ENCODE measurements at places on chromosomes 5 and 9.

DNA sequence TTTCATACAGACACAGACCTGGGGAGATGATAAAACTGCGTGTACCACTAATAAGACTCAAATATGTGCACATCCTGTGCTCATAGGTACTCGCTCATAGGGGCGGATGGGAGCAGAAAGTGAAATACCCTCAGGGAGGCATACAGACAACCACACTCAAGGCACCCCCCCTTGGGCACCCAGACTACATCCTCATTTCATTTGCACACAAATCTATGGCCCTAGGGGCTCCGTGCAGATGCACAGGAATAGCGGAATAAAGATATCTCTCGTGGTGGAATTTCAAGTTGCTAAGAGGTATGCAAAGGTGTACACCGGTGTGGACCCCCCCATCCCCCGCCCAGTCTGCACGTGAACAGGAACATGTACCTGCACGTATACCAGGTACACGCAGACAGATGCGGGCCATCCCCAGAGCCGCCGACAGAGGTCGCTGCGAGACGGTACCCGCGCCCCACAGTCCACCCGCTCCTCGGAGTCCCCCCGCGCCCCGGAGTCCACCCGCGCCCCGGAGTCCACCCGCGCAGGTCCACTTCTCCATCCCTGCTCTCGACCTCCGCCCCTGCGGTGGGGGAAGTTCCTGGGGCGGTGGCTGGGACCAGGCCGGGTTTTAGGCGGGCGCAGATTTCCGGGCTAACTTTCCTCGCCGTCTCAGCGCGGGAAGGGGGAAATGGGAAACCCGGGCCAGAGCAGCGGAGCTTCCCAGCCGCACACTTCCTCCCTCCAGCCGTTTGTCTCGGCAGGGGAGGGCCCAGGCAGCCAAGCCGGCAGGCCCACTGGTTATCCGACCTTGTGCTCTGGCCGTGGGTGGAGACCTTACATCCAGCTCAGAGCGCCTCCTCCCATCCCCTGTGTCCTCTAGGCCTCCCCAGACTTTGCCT is 1.0 kb upstream of the IL12B start:
- peak; percentile 73 for DNase-seq

DNA sequence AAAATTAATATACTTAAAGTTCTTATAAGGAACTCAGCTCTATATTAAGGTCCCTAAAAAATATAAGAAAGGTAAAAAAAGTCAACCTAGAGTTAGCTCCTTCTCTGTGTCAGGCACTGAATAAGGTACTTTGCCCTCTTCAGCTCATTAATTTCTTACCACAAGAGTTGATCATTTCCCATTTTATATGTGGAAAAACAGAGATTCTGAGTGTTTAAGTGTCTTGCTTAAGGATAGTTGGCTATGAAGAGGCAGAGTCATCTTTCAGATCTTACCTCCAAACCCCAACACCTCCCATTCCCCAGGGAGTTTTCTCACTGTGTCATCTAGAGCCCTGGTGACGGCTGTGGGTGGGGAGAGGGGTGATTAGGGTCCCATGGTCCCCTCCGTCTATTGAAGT is 40.6 kb downstream of the INSYN2B start:
- no peak for DNase-seq

DNA sequence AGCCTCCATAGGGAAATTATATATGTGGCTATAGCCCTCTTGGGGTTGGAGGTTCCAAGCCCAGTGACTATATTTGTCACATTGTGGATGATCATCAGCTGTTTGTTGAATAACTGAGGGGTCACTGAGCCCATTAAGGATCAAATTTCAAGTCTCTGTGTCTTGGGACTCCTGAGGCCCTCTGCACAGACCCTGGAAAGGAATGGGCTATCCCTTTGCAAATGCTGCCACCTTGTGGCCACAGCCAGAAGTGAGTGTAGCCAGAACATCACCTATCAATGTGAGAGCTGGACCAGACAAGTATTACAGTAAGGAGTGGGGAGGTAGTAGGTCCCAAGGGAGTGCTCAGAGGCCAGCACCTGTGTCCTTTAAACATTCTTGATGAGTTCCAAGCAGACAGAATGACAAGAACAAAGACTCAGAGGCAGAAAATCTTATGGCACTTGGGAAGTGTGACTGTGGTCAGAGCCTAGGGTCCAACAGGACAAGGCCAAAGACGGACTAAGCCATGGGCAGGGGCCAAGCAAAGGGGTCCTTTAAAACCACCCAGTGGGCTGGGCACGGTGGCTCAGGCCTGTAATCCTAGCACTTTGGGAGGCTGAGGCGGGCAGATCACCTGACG is 8.2 kb downstream of the RPP25L start:
- DNase-seq = peak; percentile 62

GRCh38 chr5:135492319-135492626 is 40.1 kb upstream of the TIFAB start:
- DNase-seq = no peak

DNA sequence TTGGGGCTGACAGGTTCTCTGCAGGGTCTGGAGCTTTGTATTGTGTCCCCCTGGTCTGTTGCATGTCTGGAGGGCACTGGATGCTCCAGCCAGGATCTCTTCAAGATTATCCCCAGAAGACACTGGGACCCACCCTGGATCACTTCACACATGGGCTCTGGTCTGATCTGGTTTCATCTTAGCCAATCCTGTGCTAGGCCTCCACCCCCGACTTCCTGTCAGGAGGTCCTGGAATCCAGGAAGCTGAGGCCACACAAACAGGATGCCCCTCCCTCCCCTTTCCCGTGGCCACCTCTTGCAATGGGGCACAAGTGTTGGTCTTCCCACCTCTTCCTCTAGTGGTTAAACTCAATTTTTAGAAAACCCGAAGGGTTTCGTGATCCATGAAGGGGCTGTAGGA is 242.6 kb upstream of the MVB12B start:
- no peak for DNase-seq

DNA sequence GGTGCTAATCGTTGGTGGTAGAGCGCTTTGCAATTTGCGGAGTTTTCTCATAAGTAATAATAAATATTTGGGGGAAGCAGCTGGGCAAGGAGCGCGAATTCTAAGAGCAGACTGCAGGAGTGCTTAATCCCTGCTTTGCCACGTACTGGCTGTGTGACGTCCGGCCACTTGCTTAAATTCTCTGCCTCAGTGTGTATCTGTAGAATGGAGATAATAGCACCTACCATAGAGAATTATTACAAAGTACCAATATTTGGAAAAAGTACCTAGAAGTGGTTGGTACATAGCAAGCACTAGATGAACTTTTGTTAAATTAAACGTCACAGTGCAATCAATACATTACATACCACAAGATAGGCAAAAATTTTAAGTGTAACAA is 598 bp upstream of the TMED7 start:
- DNase-seq = no peak

- DNase-seq = no peak
Observed at GRCh38 chr5:172952034-172952511, 7.2 kb upstream of the RPL26L1 start.

DNA sequence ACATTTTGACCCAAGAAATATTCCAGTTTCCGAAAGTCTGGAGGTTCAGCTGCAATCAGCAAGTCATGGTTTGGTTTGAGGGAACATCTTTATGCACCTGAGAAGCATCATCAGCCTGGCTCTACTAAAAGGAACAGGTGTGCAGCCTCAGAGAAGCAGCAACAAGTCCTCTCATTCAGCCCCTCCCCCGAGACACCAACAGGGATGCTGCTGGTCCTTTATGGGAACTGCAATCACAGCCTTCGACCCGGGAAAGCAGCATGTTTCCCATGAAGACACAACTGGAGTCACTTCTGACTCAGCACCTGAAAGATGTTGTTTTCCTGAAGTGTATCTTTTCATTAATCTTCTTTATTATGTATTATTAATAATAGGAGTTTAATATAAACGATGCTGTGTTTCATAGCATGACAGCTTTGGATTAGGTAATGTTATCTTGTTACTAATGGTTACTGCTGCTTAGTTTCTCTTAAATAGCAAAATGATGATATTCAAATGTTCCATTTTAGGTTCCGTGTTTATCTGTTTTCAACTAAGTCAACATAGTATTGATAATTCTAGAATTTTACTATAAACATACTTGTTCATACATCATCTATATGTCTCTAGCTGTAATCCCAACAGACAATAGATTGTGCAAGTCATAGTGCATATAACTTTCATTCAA is 15.6 kb upstream of the NREP start:
- DNase-seq = no peak

GRCh38 chr9:81317939-81318338 is 371.4 kb downstream of the TLE1 start:
- DNase-seq = no peak

GRCh38 chr5:124421584-124421983 is 324.9 kb downstream of the ZNF608 start:
- no peak for DNase-seq

GRCh38 chr9:88399966-88400365 is 11.7 kb downstream of the SPIN1 start:
- DNase-seq = no peak

DNA sequence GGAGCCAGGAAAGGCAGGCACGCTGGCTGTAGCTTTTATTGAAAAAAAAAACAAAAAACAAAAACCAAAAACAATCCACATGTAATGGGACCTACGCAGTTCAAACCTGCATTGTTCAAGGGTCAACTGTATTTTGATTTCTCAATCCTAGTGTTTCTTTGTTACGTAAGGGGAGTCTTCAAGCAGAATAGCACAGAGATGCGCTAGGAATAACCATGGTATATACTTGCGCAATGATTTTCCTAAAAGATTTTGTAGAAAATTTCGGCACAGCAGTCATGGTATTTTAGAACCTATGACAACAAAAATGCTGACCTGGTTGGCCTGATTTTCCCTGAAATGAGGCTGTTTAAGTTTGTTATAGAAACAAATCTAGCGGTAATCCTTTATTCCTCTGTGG is 1110.5 kb upstream of the WWC1 start:
- no peak for DNase-seq

DNA sequence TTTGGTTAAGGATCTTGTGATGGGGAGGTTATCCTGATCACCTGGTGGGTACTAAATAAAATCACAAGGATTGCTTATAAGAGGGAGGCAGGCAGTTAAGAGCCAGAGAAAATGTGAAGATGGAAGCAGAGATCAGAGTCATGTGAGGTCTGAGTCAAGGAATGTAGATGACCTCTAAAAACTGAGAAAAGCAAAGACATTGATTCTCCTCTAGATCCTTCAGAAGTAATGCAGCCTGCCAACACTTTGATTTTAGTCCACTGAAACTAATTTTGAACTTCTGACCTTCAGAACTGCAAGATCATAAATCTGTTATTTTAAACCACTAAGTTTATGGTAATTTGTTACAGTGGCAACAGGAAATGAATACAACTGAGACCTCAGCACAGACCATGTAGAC is 499.0 kb downstream of the GADD45G start:
- no peak for DNase-seq

- DNase-seq = no peak
Observed at GRCh38 chr9:136552117-136552703, 6.4 kb upstream of the NOTCH1 start.

GRCh38 chr9:107462691-107463090 is 26.9 kb downstream of the KLF4 start:
- no peak for DNase-seq

- DNase-seq = no peak
Observed at GRCh38 chr5:53884844-53885243, 324.4 kb downstream of the NDUFS4 start.

DNA sequence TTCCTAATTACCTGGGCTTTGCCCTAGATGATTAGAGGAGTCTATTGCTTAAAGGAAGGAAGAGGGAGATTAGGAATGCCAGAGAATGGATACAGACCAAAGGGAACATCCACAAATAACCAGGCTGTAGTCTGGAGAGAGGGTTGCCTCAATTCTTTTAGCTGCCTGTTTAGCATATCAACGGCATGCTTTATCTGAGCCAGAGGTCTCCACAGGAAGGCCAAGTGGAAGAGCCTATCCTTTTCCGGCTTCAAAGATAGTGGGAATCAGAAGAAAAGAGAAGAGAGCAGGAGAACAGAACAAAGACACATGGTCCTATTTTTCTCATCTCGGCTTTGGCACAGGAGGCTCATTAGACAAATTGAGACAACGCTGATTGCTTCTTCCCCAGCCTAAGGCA is 142.4 kb downstream of the NMUR2 start:
- no peak for DNase-seq

DNA sequence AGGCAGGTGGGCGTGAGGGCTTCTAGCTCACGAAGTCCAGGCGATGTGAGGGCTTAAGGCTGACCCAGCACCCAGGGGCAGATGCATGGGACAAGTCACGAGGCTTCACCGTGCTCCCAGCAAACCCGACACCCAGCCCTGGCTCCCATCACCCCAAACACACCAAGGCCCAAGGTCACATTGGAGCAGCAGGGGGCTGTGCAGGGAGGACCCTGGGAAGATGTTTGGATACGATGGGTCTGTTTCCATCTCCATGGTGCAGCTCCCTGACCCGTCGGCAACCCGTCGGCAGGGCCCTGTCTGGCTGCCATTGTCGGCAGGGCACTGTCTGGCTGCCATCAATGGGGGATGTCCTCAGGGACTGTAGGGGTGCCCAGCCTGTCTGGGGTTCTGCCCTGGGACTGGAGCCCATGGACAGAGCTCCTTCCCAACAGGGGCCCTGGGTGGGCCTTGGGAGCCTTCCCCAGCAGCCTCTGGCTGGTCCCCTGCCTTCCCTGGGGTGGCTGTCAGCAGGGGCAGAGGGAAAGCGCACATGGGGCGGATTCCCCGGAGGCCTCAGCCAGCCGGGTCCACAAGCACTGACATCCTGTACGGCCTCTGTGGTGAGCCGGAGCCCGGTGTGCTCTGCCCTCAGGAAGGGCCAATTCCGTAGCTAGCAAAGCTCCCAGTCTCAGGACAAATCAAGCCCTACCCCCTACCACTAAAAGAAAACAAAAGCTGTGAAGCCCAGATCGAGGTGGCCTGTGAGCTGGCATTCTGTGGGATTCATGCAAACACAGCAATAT is 47.1 kb downstream of the NACC2 start:
- no peak for DNase-seq

- DNase-seq = no peak
Observed at GRCh38 chr9:124632077-124632621, 125.0 kb upstream of the NR5A1 start.

GRCh38 chr9:75891277-75891741 is 836 bp downstream of the PCSK5 start:
- DNase-seq = peak; percentile 35

DNA sequence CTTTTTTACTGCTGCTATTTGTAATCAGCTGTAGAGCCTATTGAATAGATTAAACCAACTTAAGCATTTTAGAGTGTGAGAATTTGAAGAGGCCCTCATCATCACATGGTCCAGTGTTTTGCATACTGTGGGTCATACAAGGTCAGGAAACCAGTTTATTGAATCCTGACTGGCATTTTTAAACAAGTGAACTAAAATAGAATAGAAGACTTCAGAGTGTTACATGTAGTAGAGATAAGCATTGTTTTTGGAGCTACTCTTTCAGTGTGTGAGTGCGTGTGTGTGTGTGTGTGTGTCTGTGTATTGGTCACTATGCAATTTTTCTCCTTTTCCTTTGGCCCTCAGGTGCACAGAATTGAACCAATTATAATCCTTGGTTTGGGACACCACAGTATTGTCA is 114.4 kb downstream of the SLC28A3 start:
- DNase-seq = no peak

- no peak for DNase-seq
Observed at GRCh38 chr9:121945849-121946248, 147.3 kb downstream of the TTLL11 start.
